GM06990 (cell line): ENCODE measurements at places on chromosomes 12 and 14.

DNA sequence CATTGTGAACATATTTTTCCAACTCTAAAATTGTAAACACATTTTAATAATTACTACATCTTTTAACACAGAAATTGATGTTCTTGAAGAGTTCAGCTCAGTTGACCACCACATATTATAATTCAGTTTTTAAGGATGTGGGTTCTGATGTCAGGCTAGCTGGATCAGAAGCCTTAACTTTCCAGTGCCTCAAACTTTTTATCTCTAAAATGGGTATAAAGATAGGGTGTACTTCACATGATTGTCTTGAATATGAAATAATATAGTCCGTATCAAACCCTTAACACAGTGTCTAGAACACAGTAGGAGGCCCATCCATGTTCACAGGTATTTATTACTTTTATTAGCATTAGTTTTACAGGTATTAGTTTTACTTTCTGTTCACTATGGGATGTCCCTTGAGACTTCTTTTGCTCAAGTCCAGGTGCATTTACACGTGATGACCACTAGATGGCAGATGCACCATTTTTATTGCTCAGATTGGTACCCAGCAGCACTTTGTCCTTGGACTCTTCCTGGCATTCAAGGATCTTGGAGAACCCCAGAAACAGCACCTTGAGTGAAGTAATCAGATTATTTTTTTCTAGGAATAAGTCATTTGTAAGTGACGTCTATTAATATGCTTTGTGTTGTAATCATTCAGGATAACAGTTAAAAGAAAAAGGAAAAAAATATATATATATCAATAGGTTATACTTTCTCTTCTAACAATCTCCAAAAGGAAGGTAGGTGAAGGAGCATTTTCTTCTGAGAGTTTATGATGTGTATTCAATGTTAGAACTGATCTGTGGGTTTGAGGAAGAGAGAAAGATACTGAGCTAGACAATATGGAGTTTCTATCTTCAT, 580.2 kb downstream of the ETNK1 start:
- peak; percentile 6 for DNase-seq

GRCh38 chr12:9334964-9335363, 126.8 kb upstream of the PZP start:
- no peak for DNase-seq

DNA sequence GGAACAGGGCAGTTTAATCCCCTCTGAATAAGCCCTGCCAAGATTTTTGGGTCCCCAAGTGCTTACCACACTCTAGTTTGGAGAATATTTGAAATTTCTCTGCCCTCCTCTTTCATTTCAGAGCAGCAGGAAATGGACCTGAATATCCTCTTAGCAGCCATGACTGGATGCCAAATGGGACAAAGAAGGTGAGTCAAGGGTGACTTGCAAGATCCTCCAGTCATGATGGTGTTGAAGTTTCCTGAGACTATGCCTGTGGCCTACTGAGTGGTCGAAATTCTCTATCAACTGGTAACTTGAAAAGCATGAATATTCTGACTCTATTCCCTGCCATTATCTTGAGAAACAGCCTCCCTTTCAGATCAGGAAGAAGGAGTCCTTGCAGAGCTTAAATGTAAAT, 1674.7 kb upstream of the SEL1L start:
- DNase-seq: no peak

- no peak for DNase-seq
These were observed 9.2 kb downstream of the PPP1R1A start for GRCh38 chr12:54579258-54579657.

DNA sequence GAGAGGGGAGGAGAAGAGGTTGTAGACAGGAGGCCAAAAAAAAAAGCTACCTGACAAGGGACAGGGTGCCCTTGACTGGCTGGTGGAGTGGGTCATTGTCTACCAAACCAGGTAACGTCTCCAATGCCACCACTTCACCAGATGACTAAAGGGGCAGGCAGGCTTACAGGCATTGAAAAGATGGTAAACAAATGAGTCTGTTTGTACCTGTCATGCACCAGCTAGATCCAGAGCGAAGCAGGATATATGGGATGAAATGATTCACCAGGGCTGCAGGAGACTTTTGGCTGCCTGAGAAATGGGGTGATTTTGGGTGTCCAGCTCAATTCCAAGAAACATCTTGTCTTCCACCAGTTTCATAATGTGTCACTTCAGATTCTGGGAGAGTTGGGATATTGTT, 4.0 kb downstream of the C12orf54 start:
- DNase-seq: no peak

DNA sequence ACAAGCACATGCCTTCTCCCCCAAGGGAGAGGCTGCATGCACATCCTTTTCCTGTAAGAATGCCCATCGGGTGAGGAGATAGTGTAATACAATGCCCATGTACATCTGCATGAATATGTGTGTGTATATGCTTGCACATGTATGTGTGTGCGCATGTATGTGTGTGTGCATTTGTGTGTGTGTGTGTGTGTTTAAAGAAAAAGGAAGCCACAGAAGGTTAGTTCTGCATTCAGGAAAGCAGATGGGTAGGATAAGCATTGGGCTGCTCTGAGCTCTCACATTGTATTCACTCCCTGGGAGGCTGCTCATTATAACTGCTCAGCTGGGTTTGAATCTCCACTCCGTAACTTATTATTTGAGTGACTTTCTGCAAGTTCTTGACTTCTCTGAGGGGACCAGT, 74.3 kb downstream of the GALNT8 start:
- DNase-seq: no peak

- DNase-seq: no peak
These were observed 422.2 kb upstream of the FOXG1 start for GRCh38 chr14:28344381-28344780.

- no peak for DNase-seq
These were observed 58.9 kb downstream of the ANAPC7 start for GRCh38 chr12:110344657-110345056.

- no peak for DNase-seq
These were observed 2.3 kb downstream of the CDKN1B start for GRCh38 chr12:12719496-12719895.

DNA sequence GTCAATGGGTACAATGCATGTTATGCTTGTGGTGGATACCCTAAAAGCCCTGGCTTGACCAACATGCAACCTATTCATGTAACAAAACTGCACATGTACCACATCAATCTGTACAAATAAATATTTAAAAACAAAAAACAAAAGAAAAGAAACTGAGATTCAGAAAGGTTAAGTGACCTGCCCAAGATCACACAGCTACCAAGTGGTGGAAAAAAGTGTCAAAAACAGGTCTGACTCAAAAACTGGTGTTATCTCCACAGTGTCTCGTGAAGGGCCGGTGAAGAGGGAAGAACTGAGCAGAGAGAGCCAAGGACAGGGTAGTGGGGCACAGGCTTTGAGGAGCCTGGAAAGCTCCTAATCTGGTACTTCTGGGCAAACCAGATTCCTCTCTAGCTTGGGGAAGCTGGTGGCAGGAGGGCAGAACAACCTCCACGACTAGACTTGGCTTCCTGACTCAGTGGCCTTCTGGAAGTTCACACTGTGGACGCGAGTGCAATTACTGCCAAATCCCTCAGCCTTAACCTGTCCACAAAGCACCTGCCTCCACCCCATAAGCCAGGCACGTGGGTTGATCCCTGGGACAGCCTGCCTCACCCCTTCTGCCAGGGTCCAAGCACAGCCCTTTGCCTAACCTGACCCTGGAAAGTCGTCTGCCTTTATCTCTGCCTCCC, 15.6 kb downstream of the ZBTB39 start:
- no peak for DNase-seq

DNA sequence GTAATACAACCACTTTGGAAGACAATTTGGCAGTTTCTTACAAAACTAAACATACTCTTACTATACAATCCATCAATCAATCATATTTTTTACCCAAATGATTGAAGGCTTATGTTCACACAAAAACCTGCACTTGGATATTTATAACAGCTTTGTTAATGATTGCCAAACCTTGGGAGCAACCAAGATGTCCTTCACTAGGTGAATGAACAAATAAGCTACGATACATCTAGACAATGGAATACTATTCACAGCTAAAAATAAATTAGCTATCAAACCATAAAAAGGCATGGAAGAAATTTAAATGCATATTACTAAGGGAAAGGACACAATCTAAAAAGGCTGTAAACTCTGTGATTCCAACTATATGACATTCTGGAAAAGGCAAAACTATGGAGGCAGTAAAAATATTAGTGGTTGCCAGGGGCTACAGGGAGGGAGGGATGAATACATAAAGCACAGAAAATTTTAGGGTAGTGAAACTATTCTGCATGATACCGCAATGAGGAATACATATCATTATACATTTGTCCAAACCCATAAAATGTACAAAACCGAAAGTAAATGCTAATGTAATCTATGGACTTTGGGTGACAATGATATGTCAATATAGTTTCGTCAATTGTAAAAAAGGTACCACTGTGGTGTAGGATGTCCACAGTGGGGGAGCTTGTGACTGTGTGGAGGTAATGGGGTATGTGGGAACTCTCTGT, 70.5 kb downstream of the GPR65 start:
- DNase-seq: no peak

DNA sequence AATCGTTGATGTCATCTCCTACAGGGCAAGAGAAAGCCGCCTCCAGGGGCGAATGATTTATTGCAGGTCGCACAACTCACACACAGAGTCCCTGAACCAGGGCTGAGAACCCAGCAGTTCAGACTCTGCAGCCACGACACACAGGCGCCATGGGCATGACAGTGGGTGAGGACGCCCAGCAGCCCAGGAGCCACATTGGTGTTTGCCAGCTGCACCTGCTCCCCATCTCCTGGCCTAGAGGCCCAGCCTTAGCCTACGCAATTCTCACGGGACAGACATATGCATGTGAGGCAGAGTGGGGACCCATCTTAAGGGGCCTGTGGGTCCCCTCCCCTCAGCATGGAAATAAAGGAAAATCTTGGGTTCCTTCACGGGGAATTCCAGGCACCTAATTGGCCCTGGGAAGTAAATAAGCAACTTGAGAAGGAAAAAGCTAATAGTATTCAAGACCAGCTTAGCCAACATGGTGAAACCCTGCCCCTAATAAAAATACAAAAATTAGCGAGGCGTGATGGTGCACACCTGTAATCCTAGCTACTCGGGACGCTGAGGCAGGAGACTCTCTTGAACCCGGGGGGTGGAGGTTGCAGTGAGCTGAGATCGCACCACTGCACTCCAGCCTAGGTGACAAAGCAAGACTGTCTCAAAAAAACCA, 69.3 kb downstream of the RIMBP2 start:
- DNase-seq: no peak

- DNase-seq: no peak
These were observed 14.5 kb upstream of the TESPA1 start for GRCh38 chr12:54998958-54999510.

DNA sequence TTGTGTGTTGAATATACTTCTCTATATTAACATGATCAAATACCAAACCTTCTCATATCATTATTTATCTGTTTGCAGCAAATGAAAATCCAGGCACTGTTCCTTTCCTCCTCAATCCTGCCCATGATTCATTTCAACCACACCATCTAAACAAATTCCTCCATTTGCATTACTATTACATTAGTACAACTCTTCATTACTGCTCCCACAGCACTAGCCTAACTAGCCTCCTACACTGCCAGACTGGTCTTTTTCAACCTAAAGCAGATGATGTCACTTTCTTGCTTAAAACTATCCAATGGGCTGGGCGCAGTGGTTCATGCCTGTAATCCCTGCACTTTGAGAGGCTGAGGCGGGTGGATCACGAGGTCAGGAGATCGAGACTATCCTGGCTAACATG, 117.3 kb upstream of the MYF6 start:
- DNase-seq: no peak

GRCh38 chr12:129325566-129325965, 472.3 kb downstream of the GLT1D1 start:
- DNase-seq: no peak

DNA sequence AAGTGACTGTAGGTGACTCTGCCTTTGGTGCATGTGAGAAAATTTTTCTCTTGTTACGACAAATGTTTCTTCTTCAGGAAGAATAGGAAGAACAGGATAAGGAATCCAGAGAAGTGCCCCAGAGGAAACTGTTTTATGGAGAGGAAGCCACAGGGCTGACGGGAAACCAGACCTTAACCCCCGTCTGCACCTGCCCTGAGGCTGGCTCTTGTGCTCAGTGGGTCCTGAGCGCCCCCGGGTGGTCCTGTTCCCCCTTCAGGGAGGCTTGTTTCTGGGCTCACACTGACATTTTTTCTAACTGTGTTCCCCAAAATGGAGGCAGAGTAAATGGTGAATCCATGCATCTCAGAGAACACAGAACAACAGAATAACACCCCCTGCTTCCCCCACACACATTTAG, 691.8 kb downstream of the TMEM121 start:
- DNase-seq: peak; percentile 33

- DNase-seq: no peak
These were observed 124.5 kb downstream of the LRIG3 start for GRCh38 chr12:58795825-58796224.

DNA sequence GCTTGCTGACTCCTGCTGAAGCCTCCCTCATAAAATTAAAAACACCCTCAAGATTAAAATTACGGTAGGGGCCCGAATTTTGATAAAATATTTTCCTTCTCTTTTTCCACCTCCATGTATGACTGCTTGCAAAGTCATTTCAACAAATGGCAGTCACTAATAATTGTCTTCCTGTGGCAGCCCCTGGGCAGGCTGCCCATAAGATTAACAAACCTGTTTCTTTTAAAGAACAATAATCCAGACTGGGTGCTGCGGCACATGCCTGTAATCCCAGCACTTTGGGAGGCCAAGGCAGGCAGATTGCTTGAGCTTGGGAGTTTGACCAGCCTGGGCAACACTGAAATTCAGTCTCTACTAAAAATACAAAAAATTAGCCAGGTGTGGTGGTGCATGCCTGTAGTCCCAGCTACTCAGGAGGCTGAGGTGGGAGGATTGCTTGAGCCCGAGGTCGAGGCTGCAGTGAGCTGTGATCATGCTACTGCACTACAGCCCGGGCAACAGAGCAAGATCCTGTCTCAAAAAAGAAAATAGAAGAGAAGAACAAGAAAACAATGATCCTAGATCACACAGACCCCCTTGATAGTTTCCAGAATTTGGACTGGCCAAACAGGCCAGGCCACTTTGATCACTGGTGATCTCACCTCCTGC, 8.7 kb downstream of the SAV1 start:
- DNase-seq: no peak

DNA sequence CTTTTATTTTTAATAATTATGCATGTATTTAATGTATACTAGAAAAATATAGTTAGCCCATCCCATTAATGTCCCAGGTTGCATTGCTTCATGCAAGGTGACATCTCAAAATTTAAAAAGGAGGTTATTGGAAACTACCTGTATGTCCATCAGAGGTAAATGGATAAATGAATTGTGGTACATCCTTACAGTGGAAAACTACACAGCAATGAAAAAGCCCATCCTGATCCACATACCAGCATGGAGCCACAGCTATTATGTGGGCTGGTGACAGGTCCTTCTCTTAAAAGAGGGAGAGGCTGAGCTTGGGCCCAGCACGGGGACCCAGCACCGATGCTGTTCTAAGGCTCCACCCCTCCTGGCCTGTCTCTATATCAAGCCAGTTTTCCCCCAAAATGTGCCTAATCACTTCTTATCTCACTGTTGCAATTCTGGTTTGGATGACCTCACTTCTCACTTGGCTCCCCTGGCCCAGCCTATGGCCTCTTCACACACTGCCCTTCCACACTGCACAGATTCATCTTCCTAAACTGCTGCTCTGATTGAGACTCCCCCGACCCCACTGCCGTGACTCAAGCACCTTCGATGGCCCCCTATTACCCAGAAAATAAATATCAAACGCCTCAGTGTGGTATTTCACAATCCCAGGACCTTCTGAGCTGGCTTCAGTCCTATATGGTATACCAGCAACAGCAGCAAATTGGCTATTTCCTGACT, 97.1 kb upstream of the NCOR2 start:
- DNase-seq: no peak

- DNase-seq: no peak
These were observed 28.8 kb upstream of the BCAT1 start for GRCh38 chr12:24977711-24978110.
